CD4-positive, alpha-beta T cell treated with Interleukin-15 for 4 hours (primary cell): ENCODE measurements at places on chromosomes 11 and 22.

GRCh38 chr11:36081274-36081945, 137.5 kb downstream of the LDLRAD3 start:
- DNase-seq: no peak

DNA sequence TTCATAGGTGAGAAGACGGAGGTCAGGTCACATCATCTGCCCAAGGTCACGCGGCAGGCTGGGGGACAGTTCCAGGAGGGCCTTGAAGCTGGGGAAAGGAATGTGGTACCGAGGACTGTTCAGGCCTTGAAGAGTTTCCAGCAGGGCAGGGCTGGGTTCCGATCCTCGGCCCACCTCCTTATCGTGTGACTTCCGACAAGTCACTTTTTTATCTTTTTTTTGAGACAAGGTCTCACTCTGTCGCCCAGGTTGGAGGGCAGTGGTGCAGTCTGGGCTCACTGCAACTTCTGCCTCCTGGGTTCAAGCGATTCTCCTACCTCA, 623 bp downstream of the NDUFS8 start:
- DNase-seq: peak; percentile 12

DNA sequence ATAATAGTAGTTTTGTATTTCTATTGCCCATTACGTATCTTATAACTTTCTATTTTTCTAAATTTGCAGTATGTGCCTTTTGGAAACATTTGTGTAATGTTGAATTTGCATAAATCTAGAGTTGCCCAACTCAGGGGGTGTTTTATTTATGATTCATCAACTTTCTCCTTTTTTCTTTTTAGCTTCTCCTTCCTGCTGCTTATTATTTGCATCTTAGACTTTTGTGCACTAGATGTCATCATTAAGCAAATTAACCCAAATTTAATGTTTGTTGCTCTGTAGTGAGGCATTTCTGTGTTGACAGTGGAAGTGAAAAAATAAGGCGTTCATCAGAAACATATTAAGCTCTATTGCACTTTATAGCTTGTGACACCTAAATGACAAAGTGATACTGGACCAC, 56.2 kb upstream of the ZBED5 start:
- DNase-seq: no peak

- DNase-seq: no peak
Measured at GRCh38 chr11:123184531-123184930, 10.5 kb downstream of the CLMP start.

DNA sequence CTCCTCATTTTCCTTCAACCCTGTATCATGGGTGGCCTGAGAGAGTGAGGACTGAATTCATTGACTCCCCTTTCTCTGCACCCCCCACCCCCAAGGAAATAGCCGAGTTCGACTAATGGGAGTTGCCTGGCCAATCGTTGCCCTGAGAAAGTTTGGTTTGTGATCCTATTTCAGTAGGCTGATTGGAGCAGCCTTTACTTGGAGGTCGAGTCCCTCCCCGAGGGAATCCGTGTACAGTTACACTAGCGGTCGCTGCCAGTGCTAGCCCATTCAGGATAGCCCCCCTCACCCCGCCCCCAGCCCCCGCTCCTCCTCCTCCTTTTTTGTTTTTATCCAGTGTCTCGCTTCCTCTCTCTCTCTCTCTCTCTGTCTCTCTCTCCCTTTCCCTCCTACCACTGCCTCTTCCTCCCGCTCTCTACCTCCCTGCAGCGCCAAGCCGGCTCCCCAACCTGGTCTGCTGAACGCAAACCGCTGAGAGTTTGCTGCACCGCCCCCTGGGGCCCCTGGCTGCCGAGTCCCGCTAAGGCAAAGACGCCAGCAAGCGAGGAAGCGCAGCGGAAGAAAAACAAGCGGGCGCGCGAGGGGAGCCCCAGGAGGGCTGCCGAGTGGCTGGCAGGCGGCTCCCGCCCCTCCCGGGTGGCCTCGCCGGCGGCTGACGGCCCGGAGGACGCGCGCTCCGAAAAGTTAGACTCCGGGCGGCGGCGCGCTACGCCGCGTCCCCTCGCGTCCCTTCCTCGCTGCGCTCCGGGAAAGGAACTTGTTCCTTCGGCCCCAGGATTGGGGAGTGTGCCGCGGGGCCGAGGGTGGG, at the start of gene GRAMD1B:
Gene GRAMD1B (plus strand): TSS at position 357 of the 808 bp plus-strand sequence. CDS start 524 bp downstream, outside the sequence.
- DNase-seq: peak; percentile 61

DNA sequence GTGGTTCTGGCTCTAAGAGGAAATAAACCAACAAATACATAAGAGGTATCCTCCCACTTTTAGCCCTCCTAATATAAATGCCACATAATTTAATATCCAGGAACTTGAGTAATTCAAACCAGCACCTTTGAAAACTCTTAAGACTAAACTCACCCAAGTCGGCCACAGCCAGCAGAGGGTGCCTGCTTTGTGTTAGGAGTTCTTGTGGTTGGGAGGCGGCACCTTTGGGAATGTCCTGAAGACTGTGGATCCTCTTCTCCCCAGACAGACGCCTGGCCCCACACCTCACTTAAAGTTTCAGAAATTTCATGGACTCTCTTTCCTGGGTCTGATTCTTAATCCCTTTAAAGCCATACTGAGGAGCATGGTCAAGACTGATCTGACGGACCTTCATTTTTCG, 169.0 kb downstream of the TBC1D22A start:
- DNase-seq: no peak

GRCh38 chr11:81388326-81388725, 1345.3 kb downstream of the FAM181B start:
- DNase-seq: no peak

GRCh38 chr22:46686221-46687047, 51.6 kb downstream of the CERK start:
- no peak for DNase-seq

DNA sequence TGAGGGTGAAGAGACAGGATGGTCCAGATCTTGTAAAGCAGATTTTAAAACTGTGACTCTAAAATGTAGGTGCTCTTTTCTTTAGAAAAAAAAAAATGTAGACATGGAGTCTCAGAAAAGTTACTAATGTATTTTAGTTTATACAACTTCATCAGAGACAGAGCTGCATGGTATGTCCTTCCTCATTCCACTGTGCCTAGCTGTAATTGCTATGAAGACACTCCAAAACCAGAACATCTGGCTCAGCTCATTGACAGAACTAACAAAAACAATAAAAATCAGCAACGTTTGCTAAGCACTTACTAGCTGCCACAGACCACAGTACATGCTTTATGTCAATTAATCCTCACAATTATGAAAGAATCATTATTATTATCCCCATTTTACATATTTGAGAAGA, 160.7 kb downstream of the BARX2 start:
- DNase-seq: no peak

GRCh38 chr11:36354221-36355003, 58.3 kb downstream of the PRR5L start:
- no peak for DNase-seq

- DNase-seq: no peak
Measured at GRCh38 chr11:19946681-19947080, 213.6 kb downstream of the DBX1 start.
